ENCODE measurements at places on chromosomes 1 and 21.

- DNase-seq = no peak
Measured at GRCh38 chr1:145963265-145964019, 933 bp downstream of the ANKRD34A start.

DNA sequence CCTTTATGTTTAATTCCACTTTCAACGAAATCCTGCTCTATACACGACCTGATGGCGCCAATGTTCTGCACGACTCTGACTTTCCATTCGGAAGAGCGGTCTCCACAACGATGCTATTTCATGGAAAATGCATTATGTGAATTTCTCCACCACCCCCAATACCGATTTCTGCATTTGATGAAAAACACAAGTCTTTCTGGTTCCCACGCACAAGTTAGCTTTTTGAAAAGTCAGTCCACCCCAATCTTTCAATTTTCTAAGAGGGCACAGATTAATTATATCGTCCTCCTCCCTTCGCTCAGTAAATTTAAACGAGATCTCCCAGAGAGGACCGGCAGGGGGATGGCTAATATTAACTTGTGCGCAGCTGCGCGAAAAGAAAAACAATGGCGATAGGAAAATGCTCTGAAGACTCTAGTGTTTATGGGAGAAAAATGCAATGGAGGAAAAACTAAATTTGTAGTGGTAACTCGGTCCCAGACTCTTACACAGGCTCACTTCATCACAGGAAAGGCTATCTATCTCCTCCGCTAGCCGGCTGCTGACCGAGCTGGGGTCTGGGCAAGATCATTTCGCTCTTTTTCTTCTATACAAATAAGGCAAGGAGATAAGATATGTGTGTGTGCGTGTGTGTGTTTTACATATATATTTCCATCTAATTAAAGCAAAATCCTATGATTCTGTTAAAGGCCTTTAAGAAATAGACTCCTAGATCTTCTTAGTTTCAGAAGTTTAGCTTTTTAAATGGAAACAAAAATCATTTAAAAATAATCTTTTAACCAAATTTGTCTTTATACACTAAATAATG lies 1.2 kb upstream of the LHX8 start:
- DNase-seq = peak; percentile 61

- no peak for DNase-seq
Measured at GRCh38 chr21:33080376-33080775, 10.4 kb downstream of the OLIG1 start.

DNA sequence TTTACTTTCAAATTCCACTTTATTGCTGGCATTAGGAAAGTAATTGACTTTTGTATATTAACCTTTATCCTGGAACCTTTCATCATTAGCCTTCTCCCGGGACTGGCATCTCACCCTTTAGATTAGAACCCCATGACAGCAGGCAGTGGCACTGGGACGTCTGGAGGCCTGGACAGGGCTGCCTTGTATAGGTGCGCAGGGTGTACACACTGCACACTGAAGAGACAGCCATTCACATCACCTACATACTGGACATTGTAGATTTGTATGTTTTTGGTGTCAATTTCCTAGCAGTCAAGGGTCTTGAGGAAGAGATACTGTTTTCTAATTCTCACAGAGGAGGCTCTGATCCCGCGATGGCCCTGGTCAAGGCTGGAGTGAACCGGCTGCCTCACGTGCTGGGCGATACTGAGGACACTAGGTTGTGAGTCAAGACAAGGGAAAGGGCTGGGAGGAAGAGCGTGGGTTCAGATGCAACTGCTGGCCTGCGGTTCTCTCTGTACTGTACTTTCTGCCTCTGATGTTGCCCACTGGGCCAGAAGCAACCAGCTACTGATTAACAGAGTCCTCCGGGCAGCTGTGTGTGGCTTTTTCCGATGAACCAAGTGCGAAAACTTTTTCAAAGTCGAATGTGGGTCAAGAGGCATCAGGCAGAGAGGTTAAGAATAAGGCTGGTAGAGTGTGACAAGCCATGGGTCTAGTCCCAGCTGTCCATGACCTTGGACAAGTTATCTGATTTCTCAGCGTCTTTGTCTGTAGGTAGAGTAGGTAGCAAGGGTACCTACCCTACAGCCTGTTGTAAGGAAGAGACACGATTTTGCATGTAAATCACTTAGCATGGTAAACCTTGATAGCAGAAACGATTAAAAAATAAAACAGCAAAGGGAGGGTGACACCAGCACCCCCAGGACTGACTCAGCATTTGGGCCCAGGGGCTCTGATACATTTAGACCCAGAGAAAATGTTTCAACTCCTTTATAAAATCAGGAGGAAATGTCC lies 38.2 kb upstream of the SLC25A33 start:
- DNase-seq = no peak

DNA sequence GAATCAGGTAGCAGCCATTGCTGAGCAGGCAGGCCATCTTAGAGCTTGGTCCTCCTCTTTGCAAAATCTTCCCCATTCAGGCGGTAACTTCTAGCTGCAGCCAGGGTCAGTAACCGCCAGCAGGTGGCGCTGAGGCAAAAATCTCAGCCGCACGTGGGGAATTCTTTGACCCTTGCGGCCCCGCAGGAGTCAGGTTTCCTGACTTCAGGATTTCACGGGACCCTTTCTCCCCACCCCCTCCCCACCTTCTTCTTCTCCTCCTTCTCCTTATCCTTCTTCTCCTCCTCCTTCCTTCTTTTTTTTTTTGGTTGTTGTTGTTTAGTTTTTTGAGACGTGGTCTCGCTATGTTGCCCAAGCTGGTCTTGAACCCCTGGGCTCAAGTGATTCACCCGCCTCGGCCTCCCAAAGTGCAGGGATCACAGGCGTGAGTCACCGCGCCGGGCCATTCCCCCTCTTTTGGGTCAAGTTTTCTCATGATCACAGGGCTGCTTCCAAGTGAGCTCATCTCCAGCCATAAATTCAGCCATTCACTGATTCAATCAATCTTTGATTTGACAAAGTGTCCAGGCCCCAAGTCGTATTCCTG lies 33.4 kb upstream of the TENT5B start:
- no peak for DNase-seq

- no peak for DNase-seq
Measured at GRCh38 chr1:5975133-5975880, 16.9 kb downstream of the NPHP4 start.

GRCh38 chr1:50548243-50548642 lies 125.0 kb upstream of the DMRTA2 start:
- no peak for DNase-seq

DNA sequence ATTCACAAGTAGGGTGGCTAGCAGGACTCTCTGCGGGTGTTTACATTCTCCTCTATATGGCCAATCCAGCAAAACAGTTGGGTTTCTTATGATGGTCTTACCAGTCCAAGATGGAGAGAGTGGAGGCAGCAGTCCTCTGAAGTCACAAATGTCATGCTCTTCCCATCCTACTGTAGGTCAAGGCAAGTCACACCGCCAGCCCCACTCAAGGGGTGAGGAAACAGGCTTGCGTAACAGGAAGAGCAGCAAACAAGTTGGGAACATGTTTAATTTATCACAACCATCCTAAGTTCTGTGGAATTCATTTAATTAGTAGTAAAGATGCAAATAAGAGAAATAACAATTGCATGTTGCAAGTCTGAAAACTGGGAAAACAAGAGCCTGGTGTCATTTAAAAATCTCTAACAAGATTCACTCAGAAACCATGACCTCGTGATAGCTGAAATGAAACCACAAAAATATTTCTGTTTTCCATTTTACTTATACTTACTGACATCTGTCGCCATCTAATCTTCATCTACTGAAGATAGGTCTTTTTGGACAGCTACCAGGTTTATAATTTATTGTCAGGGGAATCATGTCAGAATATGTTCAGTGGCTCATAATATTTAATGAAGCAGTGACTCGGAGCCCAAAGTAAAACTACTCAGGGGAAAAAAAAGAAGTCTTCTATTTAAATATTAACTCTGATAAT lies 349.1 kb upstream of the FMN2 start:
- no peak for DNase-seq

GRCh38 chr1:53430261-53430660 lies 28.9 kb upstream of the DMRTB1 start:
- no peak for DNase-seq

DNA sequence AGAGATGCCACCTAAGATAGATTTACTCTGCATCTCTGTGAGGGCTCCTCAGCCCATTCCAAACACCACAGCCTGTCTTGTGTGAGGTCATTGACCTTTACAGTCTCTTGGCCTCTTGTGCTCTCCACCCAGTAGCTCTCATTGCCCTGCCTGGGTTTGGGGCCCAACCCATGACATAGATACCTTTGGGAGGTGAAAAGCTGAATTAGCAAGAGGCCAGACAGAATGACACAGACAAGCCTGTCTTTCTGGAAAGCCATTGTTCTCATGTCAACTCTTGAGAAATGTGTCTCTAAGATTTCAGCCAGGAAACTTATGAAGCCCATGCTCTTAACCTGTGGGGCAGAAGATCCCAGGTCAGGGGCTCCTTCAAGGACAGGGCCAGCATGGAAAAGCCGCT lies 18.4 kb upstream of the F3 start:
- DNase-seq = no peak

DNA sequence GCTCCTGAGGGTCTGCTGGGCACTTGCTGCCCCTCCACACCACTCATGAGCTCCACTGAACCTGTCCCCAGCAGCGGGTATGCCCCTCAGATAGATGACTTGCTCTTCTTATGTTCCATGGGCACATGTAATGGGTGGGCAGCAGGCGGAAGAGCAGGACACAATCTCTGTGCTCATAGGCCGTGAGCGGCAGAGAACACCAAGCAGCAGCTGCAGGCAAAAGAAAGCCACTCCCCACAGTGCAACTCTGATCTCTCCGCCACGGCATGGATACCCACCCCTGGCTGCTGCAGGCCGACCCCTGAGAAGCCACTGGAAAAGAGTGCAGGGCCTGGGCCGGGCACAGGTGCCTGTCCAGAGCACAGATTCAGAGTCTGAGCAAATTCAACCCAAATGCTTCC lies 135.2 kb upstream of the RUNX3 start:
- DNase-seq = no peak
